ENCODE measurements at places on chromosomes 3 and 15. TPM values are rescaled to one million over a fixed set of nuclear protein-coding genes. Genes with fewer than 3 reads are reported as not detected.

The DAPK2 gene
- 56.4 TPM for total RNA-seq

The RETNLB gene
- total RNA-seq, result not detected

The TM2D3 gene
- total RNA-seq, result 22.7 TPM

The ADCY5 gene
- not detected for total RNA-seq

DNA sequence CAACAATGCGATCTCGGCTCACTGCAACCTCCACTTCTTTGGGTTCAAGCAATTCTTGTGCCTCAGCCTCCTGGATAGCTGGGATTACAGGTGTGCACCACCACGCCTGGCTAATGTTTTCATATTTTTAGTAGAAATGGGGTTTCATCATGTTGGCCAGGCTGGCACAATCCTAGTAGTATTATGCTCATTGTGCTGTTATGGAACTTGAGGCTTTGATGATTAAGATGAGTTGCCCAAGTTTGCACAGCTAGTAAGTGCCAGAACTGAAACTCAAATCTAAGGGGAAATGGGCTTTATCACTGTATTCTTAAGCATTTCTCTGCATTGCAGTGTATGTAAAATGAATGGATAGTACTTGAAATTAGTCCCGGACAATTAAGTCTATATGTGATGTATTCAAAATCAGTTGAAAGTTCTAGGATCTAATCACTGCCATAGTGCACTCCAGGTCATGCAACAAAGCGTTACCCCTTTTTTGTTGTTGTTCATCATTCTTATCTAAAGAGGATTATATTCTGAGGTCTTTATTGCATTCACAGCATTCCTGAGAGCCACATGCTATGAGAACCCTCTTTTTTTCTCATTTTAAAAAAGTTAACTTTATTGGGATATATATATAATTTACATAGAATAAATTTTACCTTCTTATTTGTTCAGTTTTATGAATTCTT lies 378.7 kb upstream of the CNTN6 start:
- no peak for DNase-seq

DNA sequence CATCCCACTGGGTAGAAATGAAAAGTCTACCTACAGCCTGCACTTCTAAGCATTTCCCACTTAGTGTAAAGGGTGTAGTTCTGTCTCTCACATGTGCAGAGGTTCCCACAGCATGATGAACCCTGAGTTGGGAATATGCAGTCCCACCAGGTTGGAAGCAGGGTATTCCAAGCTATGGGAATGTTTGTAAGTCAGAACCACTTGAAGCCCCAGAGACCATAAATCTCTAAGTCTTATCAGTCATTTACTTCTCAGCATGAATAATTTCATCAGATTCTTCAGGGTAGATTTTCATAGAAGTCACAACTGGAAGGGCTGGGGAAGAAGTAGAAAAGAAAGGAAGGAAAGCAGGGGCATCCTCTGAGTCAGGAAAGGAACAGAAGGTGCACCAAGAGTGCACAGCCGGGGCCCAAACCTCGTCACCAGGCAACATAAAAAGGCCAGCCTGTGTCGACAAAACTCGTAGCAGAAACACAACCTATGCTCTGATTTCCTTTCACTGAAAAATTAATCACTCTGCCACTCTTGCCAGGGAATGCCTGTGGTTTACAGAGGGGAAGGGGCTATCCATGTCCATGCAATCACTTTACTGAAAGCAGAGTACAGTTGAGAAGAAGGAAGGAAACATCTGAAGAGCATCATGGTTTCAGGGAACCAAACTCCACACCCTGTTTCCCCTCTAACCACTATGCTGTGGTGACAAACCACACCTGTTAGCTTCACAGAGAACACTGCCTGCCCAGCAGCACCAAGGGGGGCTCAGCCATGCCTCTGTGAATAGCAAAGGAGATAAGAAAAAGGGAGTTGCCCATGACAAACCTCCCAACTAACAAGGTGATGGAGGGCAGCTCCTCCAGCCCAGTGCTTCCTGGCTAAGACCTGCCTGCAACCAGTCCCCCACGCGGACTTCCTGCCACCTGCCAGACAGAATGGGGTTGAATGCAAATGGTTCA lies 40.5 kb downstream of the SH3BP5 start:
- DNase-seq, result no peak

- no peak for DNase-seq
Observed at GRCh38 chr15:80906159-80906766, 83.4 kb downstream of the MESD start.

DNA sequence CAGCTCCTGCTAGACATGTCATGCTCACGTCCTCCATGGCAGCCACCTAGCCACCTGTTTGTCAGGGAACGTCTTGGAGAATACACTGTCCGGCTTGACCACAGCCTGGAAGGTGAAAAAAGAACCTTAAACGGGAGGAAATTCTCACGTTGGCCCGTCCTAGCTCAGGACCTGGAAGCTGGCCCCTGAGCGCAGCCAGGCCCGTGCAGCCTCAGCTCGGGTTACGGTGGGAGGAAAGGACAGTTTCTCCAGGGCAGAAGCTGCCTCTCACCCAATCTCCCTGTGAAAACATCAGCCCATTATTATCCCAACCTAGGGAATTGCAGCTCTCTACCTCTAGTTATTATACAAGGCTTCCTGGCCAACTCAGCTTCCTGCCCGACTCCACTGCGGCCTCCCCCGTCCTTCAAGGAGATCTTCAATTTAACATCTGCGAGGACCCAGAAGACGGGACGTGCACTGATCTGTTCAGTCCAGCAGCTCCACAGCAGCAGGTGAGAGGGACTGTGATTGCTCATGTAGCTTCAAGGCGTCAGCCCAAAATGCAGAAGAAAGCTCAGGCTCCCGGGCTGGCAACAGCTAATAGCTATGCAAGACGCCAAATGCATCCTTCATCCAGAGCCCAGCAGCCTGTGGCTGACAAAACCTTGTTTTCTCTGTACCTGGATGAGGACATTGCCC lies 84.7 kb downstream of the ADAMTS17 start:
- no peak for DNase-seq

GRCh38 chr3:59884409-59884808 lies 834.6 kb upstream of the CFAP20DC start:
- no peak for DNase-seq

DNA sequence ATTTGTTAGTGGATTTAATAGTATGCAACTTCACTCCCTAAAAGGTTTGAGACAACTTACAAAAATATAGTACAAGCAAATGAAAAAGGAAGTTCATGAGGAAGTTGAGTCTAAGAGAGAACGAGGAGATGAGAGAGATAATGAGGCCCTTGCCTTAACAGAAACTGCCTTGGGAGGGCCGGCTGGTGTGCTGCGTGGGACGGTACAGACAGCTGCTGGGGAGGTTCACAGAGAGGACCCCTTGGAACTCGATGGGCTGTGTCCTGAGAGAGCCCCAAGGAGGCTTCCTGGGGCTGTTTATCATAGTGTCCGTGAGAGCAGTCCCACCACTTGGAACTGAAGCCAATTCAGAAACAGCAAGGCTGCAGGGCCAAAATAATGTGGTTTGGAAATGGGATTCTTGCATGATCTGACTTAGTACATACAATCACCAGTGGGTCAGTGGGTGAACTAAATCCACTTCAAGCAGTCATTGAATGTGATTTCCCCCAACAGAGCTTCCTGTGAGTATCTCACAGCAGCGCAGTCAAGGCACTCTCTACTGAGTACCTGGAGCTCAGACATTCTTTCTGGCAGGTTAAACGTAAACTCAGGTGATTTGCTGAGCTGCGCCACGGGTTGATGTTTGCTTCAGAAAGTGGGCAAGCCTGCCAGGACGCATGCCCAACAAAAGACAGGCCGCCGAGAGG lies 90.8 kb downstream of the CRTC3 start:
- peak; percentile 60 for DNase-seq

DNA sequence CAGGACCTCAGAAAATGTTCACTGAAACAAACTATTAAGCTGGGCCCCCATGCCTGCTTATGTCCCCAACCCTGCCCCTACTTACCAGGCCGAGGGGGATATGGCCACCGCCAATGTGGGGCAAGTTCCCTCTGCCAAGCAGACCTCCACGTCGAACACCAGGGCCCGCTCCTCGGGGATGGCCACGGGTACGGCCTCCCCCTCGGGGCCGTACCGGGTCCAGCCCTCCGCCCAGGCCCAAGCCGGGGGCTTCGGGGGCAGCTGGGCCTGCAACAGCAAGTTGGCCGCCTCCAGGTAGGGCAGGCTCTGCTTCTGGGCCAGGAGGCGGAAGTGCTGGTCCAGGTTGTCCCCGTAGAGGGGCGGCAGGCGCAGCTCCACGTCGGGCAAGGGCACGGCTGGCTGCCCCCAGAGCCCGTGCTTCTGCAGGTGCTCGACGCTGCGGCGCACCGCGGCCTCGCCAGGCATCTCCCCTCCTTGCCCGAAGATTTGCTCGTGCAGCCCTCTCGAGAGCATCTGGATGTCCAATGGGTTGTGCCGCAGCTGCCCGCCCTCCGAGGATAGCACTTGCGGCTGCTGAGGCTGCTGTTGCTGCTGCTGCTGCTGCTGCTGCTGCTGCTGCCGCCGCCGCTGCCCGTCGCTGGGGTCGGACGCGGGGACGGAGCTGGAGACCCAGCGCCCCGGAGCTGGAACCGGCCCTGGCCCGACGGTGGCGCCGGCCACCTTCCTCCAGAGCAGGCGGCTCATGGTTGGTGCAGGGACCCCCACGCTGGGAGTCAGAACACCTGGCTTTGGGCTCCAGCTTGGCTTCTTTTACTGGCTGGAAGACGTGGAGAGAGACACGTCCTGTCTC lies 1.4 kb downstream of the POLG start:
- no peak for DNase-seq

- no peak for DNase-seq
Observed at GRCh38 chr3:127170814-127171213, 22.1 kb upstream of the PRR23E start.

DNA sequence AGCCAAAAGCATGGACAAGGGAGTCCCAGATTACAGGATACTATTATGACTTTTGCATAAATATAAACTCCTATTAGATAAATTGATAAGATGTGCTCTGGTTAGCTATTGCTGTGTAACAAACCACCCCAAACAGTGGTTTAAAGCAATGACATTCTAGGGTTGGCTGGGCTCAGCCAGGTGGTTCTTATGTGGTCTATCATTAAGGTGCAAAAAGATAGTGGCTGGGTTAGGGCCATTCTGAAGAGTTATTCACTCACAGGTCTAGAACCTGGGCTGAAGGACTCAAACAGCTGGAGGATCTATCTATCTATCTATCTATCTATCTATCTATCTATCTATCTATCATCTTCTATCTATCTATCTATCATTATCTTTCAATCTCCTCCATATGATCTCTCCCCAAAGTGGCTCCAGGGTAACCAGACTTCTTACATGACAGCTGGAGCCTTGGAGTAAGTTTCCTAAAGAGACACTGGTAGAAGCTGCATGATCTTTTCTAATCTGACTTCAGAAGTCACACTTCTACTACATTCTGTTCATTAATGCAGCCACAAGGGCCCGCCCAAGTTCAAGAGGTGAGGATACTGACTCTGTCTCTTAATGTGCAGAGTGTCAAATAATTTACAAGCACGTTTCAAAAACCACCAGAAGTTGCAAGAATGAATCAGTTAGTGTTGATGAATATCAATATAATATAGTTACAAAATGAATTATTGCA lies 74.9 kb upstream of the XCR1 start:
- no peak for DNase-seq

DNA sequence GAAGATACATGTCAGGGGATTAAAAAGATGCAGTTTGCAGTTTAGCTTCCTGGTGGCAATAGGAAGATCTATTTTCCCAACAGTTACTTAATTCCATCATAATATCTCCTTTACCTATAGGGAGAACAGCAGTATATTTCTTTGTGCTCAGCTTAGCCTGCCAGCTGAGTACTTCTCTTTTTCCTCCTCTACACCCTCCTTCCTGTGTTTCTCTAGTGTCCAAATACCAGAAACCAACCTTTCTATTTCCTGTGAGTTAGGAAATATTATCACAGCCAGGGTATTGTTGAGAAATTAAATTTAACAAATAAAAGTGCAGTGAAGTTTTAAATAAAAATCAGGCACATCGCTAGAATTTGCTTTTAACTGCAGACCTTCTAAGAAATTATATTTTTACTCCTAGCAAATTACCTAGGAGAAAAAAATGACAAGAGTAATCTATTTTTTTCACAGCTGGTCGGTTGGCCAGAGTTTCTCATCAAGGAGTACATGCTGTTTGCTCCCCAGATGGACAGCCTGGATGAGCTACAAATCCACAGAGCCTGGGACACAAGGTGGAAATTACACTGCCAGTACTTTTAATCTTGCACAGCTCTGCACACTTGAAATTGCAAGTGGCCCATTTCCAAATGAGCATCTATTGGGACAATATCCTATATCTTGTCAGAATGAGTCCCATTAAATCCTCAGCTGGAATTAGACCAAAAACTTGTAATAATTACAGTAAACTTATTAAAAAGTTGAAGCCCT lies 185.2 kb upstream of the CFAP20DC start:
- DNase-seq, result no peak

DNA sequence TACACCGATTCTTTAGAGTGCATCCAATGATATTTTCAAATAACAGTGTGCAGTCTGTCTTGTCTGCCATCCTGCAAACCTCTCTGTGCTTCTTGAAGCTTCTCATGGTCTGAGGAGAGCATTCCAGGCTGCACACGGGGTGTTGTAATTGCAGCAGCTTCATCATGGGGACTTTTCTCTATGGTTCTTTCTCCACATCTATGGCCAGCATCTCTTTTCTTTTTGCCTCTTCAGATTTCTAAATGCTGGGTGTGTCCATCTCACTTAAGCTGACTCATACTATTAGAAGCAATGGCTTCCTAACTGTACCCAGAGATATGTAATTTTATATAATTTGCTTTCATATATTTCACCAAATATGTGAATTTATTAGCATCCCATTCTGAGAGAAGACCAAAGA lies 63.8 kb upstream of the EPHB3 start:
- DNase-seq, result no peak

All from Karpas-422 (cell line).